D341Med (cell line): ENCODE measurements at places on chromosomes 6 and 20.

GRCh38 chr6:97901531-97901930 is 618.5 kb upstream of the MMS22L start:
- DNase-seq, result no peak

GRCh38 chr6:158589366-158589765 is 29.5 kb downstream of the TMEM181 start:
- no peak for DNase-seq

- DNase-seq, result no peak
These were observed 130.9 kb downstream of the TRMT11 start for GRCh38 chr6:126117251-126117650.

DNA sequence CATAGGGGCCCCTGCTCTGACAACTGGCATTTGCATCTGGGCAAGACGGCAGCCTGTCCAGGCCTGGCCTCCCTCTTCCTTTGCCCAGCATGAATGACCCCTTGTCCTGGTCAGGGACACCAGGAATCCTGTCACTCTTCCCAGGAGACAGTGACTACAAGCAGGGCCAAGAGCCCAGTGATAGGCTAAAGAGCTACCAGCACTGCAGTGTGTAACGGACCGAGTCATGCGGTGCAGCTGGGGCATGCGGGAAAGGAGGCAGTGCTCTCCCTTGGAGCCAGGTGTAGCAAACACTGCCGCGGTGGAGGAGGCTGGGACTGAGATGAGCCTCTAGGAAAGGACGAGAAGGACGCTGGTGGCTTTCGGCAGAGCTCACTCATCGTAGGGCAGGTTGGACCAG is 38.7 kb upstream of the DSP start:
- no peak for DNase-seq

DNA sequence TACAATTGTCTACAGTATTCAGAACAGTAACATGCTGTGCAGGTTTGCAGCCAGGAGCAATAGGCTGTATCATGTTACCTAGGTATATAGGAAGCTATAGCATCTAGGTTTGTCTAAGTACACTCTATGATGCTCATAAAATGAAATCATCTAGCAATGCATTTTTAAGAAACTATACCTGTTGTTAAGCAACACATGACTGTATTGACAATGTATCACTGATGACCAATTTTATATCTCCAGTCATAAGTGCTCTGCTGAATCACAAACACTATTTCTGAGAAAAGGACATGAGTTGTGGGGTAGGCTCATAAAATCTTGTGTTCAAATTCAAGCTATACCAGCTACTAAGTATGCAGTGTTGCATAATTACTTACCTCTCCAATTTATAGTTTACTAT is 501.3 kb downstream of the CD109 start:
- DNase-seq, result no peak

GRCh38 chr6:2990248-2990931 is 9.3 kb upstream of the NQO2 start:
- no peak for DNase-seq

- DNase-seq, result peak; percentile 53
These were observed 5.5 kb downstream of the FOXQ1 start for GRCh38 chr6:1317302-1317815.

DNA sequence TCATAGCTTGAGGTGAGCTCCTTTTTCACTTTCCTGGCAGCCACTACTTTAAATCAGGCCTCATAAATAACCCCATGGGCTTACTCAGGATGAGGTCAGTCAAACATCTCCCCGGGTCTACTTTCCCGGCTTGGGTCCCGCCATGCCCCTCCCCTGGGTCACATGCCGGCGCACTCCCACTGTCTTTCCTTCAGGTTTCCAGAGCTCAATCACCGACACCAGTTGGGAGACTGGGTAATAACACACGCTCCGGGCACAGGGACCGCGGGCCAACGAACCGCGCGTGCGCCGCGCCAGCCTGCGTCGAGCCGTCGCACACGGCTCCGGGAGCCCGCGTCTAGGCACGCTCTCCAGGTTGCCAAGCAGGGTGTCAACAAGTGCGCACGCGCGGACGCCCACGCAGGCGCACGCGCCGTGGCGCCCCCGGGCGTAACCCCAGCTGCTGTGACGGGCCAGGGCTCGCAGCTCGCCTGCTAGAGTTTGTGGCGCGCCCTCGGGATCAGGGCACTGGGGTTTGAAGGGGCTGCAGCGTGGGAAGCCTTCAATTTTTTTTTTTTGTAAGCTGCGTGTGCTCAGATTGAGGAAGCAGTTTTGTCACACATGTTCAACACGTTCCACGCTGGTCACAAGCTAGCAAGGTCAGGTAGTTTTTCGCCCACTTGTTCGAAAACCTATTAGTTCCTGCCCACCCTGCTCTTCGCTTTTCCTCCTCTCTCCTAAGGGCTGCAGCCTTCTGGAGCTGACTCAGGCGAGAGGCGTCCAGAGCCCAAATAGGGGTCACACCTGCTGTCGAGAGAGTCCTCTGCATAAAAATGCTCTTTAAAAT is 31.8 kb downstream of the TFAP2B start:
- peak; percentile 56 for DNase-seq

- DNase-seq, result no peak
These were observed 64.0 kb downstream of the BMP2 start for GRCh38 chr20:6831461-6831860.

GRCh38 chr6:56637640-56638039 is 5.0 kb downstream of the DST start:
- DNase-seq, result peak; percentile 25

GRCh38 chr6:47076422-47077344 is 34.6 kb upstream of the ADGRF1 start:
- DNase-seq, result no peak

DNA sequence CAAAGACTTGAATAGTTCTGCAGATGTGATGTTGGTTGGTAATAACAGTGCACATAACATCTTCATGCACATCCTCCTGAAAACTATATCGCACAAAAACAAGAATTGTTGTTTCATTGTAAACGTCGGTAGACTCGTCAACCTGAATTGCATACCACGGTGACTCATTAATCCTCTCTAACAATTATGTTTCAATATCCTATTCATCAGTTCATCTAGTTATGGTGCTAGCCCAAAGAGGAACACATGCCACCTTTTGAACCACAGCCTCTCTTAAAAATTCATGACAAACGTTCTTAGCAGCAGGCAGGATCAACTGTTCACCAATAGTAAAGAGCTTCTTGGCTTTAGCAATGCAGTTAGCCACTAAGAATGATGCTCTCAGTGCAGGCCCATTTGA is 25.0 kb downstream of the CRYBG1 start:
- no peak for DNase-seq

DNA sequence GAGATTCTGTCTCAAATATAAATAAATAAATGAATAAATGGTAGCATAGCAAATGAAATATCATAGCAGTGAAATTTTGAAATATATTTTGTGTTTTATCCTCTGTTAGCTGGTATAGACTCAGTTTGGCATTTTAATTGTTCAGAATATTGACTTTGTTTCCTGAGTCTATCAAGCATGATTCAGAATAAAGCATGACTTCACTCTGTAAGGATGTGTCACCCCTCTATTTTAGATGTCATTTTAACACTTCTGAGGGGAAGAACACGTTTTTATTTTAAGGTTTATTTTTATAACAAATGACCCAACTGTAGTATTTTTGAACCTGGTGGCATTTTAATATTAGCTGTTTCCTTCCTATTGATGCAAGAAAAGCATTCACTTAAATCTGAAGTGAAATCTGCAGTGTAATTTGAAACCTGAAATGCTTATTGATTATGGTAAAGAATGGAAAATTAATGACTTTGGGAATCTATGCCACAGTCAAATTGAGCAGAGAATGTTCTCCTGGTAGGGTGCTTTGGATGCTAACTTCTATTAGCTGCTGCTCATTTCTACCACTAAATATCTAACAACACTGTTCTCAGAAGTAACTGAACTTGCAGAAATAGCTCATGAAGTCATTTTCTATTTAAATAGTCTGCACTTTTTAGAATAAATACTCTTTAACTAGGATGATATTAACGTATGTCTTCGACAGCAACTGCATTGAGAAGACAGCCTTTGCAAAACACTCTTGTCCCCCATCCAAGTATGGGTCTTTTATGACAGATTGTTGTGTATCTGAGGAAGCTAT is 114.2 kb downstream of the SOX4 start:
- DNase-seq, result no peak

DNA sequence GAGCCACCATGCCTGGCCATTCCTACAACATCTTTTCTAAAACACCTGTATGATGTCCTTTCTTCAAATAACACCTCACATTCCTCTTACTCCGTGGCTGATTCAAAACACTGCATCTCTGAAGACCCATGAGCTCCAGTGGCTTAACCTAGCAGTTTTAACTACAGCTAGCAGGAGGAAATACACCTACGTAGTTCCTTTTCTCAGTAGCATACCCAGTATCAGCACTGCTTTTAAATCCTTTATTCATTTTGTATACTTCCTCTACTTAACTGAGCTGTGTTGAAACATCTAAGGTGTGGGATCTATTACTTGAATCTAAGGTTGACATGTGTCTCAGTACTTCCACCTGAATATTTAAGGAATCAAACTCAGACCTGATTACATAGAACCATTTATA is 113.6 kb upstream of the CCDC28A start:
- no peak for DNase-seq

DNA sequence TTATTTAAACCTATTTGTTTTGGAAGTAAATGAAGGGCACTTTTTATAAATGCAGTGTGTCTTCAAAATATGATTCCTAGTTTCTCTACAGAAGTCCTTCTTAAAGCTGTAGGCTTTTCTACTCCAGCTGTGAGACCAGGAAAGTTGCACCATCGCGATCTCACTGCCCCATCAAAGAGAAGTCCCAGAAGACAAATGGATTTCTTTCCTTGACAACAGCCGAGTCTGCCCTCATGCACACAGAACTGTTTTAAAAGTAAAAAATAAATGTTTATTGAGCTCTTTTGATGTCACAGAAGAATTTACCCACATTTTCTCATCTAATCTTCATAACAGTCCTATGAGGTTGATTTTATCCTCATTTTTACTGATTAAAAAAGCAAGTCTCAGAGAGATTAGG is 324.4 kb upstream of the NT5E start:
- DNase-seq, result no peak

DNA sequence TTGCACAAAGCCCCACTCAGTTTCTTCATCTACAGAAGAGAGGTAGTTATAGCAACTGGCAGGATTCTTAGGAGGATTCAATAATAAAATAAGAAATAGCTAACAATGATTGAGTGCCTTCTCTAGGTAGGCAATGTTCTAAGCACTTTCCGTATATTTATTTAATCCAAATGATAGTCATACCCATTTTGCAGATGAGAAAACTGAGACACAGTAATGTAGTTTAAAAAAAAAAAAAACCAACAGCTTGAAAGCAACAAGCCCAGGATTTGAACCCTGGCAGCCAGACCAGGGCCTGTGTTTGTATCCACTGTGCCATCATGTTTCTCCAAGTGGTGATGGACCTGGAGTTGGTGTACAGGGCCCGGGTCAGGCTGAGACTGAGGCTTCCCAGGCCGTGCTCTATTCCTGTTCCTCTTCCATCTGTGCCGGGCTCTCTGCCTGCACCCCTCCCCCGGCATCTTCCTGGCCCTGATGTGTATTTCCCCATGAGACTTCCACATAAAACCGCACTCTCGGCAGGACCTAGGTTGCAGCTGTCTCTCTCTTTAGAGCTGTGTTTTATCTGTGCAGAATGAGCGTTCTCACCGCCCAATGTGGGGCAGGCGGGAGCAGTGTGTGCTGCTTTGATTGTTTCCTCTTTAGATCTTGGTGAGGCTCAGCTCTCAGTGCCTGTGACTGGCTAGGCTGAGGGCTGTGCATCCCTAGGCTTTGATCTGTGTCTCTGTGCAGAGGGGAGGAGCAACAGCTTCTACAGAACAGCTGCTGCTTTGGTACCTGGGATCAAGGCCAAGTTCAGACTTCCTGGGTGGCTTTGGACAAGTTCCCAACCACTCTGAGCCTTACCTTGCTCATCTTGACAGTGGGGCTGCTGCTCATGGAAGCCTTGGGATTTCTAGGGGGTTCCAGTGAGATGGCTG is 49.5 kb downstream of the TOX2 start:
- no peak for DNase-seq

DNA sequence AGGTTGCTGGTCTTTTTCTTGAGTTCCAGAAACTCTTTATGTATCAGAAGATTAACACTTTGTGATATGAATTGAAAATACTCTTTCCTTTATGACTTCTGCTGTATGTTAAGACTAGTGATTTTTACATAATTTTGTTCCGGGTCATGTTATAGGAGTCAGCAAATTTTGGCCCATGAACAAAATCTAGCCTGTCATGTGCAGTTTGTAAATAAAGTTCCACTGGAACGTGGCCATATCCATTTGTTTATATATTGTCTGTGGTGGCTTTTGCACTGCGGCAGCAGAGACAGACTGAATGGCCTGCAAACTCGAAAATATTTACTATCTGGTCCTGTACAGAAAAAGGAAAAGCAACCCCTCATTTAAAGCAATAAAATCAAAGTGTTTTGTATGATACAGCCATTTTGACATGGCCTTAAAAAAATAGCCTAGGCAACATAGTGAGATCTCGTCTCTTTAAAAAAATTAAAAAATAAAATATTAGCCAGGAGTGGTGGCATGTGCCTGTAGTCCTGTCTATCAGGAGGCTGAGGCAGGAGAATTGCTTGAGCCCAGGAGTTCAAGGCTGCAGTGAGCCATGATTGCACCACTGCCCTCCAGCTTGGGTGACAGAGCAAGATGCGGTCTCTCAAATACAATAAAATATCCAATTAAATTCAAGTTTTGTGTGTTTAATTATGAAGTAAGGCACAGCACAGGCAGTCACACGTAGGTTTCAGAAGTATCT is 36.9 kb downstream of the SNX9 start:
- no peak for DNase-seq

- no peak for DNase-seq
These were observed 5.6 kb upstream of the LY6G5C start for GRCh38 chr6:31686483-31686882.

- DNase-seq, result no peak
These were observed 31.4 kb downstream of the TFAP2A start for GRCh38 chr6:10383331-10384090.

GRCh38 chr6:12995419-12995818 is 278.9 kb downstream of the PHACTR1 start:
- DNase-seq, result no peak

DNA sequence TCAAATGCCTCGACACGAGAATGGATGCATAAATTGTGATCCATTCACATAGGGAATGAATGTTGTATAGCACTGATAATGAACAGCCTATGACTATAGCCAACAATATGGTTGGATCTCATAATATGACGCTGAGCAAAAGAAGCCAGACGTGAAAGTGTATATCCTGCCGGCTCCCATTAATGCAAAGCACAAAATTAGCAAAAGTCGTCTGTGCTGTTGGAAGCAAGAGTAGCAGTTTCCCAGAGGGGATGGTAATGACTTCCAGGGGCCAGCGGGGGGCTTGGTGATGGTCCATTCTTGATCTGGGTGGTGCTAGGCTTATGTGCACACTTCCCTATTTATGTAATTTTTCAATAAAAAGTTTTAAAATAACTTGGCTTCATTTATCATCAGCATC is 1.0 kb upstream of the TAGAP start:
- no peak for DNase-seq

DNA sequence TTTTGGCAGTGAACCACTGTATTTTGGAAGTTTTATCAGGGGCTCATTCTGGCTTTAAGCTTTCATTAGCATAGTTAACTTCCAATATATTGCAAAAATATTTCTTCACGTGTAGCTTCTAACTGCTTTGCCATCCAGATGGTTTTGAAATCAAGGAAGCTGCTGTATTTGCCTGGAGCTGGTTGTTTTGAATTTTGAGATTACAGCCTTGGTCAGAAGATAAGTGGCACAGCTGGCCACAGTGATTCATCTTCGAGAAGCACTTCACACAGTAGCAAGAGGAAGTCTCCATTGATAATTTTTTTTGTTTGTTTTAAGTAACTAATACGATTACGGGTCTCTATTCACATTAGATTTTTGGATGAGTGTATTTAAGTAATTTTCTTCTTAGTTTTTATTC is 3.8 kb downstream of the APCDD1L start:
- DNase-seq, result no peak

- DNase-seq, result no peak
These were observed 2.8 kb upstream of the E2F1 start for GRCh38 chr20:33688938-33689424.
